NCI-H510A (cell line): ENCODE measurements at places on chromosomes 6 and 20.

GRCh38 chr6:161200610-161201370 is 73.1 kb downstream of the AGPAT4 start:
- DNase-seq = no peak

DNA sequence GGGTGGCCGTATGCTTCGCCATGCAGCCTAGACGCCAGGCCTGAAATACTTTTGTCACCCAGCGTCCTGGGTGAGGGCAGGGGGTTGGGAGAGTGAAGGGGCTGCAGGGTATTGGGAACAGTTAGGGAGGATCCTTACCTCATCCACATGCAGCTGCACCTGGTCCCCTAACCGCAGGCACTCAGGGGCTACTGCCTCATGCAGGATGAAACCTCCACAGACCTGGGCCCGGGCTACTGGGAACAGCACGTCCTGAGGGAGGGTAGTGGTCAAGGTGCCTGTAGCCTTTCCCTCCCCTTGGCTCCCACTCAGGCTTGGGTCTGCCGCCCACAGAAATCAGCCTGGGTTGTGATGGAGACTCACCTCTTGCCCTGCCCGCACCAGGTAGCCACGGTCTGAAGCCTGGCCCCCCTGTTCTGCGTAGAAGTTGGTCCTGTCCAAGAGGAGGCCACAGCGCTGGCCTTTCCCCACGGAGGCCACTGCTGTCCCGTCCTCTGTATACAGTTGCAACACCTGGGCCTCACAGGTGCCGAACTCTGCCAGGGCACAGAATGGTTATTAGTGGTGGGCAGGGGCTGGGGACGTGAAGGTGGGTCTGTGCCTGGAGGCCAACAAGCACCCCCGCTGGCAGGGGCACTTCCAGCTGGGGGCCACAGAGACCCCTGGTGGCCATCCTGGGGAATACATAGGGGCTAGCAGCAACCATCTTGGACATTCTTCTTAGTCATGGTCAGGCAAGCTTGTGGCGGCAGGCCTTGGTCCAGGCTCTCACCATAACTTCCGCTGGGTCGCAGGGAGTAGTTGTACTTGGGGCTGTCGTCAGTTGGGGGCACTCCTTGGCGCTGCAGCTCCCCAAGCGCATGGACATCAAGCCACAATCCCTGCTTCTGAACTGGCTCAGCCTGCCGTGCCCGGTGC is 8.6 kb downstream of the AARS2 start:
- no peak for DNase-seq

DNA sequence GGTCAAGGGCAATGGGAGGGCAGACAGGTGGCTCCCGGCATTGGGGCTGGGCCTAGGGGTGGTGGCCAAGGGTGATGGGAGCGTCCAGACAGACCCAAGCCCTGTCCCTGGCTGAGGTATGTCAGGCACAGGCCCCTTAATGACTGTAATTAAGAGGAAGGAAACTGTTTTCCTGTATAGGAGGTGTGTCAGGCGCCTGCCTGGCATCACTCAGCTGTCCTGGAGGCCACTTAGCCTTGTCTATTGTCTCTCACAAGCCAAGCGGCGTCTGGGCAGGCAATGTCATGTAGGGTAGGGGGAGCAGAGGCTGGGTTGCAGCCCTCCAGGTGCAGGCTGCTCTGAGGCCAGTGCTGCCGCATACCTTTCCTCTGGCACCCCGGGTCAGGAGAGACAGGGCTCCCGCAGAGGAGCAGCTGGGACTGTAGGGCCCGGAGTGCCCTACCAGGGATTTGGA is 3.9 kb upstream of the FAM83C start:
- no peak for DNase-seq

DNA sequence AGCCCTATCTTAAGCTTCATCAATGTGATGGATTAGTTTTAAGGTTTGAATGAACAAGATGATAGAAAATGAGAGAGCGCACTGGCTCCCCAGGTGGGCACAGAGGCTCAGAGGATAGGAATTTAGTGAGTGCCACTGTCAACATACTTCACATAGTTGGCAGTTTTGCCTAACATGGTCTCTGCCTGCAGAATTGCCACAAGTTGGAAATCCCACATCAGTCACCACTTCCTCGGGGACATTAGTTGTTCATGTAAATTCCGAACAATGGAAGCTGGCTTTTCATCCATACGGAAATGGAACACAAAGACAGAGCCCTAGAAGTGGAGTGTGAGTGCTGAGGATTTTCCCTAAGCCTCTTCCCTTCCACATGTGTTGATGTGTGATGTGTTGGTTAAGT is 123.9 kb upstream of the PHACTR1 start:
- no peak for DNase-seq

DNA sequence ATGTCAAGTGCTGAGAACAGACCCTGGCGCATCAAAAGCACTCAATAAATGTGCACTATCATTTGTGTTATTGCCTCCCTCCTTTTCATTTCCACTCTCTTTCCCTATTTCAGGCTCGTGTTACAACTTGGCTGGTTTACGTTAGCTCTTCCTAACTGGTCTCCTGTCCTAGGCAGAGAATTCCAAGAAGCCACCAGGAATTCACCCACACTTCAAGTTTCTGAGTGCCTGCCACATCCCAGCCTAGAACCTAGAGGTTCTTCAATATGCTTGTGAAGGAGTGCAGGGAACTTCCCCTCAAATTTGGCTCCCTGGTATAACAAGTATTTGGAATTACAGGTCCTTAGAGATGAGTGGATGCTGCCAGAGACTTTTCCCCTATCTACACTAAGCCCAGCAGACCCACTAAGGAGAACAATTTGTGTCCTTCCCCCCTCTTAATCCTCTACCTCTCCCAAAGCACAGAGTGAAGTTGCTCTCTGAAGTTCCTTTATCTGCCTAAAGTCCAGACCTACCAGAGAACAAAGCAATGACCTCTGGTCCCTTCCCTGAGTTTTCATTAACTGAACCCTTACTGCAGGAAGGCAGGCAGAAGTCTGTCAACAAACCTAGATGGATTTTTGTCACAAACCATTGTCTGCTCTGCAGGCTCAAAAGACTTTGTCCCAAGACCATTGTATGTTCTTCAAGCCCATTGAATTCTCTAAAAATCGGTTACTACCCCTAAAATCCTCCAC is 201.6 kb upstream of the JARID2 start:
- no peak for DNase-seq
